ENCODE measurements at places on chromosomes 6 and 20. TPM values are rescaled to one million over a fixed set of nuclear protein-coding genes. Genes with fewer than 3 reads are reported as not detected.

DNA sequence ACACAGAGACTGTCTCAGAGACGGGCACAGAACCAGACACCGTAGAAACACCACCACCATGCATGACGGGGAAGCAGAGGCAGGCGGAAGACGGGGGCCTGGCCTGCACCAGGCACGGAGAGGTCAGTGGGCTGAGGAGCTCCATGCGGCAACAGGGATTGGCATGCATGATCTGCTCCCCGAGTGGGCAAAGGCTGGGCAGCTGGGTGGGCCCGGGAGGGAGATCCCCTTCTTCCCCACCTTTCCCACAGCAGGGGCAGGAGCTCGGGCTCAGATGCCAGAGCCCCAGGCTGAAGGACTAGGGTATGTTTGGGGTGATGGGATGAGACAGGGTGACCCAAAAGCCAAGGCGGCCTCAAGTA, 43.2 kb downstream of the RAB44 start:
- DNase-seq, result no peak
- H3K4me1 ChIP-seq, result peaks cover 7% of the 10 kb centered on the region
- H3K36me3 ChIP-seq, result no peaks in the 10 kb centered on the region
- H3K4me3 ChIP-seq, result no peak overlapping the region

BACH2 gene
- total RNA-seq, result 2.6 TPM

ALDH8A1 gene
- 0.42 TPM for total RNA-seq

DNA sequence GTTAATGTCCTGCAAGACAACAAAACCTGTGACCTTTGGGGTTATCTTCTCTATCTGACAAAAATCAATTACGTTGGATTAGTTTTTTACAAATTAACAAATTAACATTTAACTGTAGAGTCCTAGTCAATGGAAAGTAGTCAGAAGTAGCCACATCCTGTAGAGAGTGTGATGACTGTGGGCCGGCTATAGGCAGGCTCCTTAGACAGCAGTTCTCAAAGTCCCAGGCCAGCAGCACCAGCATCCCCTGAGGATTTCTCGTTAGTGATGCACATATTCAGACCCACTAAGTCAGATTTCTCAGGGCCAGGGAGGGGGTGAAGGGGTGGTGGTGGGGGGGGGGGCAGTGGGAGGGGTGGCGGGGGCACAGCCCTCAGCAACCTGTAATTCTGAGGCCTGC, 37.2 kb downstream of the ZNF341 start:
- no peak for DNase-seq
- H3K4me1 ChIP-seq, result no peaks in the 10 kb centered on the region
- no peak overlapping the region for H3K27ac ChIP-seq
- H3K36me3 ChIP-seq, result peaks cover 6% of the 10 kb centered on the region

CRIP3 gene
- total RNA-seq, result 1.8 TPM

Data from osteocyte (in vitro differentiated cells).